ENCODE measurements at places on chromosomes 6 and 20. TPM values are rescaled to one million over a fixed set of nuclear protein-coding genes. Genes with fewer than 3 reads are reported as not detected.

Gene SLC23A2
- total RNA-seq = 14.6 TPM

Gene KCNK16
- not detected for total RNA-seq

- no peak for DNase-seq
Observed at GRCh38 chr20:49692941-49693340, 20.7 kb downstream of the B4GALT5 start.

- DNase-seq = no peak
Observed at GRCh38 chr20:57869951-57870315, 160.1 kb upstream of the PMEPA1 start.

DNA sequence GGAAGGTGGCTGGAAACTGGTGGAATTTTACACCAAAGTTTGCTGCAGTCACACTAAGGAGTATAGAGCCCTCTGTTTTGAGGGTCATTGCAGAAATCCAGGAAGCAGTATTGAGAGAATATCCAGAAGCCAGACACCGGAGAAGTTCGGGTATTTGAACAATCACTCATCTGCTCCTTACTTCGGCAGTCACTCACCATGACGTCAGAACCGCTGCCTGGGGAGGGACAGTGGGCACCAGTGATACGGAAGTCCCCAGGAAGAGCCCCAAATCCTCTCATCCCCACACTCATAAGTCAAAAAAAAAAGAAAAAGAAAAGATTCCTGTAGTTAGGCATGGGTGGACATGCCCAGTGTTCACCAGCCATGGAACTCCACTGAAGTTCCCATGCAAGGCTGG lies 4.0 kb downstream of the LY6G5C start:
- DNase-seq = no peak

- no peak for DNase-seq
Observed at GRCh38 chr6:25601800-25602673, 50.0 kb upstream of the SCGN start.

Data from breast epithelium (tissue), 4 donors.